HS-27A (cell line): ENCODE measurements at places on chromosomes 6 and 20.

- no peak for DNase-seq
These were observed 32.7 kb downstream of the COL20A1 start for GRCh38 chr20:63325554-63326313.

GRCh38 chr6:72712910-72713309 lies 91.0 kb downstream of the KCNQ5 start:
- no peak for DNase-seq

DNA sequence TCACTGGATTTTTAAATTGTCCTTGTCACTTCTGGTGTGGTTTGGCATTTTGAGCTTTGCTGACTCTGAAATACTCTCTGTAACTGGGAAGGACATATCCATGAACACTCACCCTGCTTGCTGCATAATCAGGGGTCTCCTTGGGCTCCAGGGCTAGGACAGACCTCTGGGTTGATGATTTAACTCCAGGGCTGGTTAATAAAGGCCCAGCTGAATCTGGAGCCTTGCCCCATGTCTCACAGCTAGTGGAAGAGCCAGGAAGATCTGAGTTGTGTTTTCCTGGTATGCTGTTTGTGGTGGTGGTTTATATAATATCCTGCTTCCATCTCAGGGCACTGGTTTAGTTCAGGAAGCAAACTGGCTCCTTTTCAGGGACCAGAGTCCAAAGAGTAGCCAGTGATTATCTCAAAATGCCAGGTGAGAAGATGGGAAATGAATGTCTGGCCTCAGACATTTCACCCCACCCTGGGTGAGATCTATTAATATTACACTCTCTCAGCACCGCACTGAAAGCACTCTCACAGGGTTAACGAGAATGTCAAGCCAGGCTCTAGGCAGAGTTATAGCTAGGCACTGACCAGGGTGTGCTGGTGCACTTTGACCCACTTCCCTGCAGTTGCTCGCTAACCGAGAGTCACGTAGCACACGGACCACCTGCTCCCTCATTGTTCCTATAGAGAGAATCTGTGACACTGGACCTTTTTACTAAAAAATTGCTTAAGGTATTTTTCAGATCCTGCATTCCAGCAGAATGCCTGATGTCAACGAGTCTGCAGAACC lies 90.1 kb upstream of the SLC22A16 start:
- no peak for DNase-seq

DNA sequence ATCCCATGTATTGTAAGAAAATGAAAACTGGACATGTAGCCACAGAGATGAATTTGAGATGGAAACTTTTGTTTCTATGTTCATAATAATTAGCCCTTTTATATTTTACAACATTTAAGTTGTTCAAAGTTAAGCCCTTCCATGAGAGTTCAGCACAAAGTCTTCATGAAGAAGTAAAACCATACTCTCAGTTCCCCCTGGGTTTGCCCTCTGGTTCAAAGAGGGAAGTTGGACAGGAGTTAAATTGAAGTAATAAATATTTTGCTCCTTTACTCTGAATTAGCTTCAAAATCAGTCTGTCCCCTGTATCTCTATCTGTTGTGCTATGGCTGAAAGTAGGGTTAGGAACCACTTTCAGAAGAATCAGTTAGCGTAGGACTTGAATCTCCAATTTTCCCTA lies 31.1 kb downstream of the PHACTR2 start:
- DNase-seq = no peak

GRCh38 chr6:165118736-165119135 lies 190.7 kb downstream of the C6orf118 start:
- no peak for DNase-seq

DNA sequence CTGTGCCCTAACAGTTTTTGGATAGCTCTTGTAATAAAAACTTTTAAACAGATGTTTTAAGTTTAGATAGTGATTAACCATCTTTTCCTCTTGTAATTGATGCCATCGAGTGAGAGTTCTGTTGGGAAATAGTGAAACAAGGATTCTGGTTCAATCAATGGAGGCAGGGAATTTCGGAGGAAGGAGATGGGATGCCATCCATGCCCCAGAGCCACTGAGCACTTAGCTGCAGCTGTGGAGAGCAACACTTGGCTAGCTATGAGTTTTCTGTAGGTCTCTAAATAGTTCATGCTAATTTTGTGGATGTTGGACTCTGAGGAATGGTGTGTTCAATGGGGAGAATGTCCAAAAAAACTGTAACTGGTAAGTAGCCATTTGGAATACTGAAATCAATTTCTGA lies 16.7 kb downstream of the CBFA2T2 start:
- DNase-seq = no peak

DNA sequence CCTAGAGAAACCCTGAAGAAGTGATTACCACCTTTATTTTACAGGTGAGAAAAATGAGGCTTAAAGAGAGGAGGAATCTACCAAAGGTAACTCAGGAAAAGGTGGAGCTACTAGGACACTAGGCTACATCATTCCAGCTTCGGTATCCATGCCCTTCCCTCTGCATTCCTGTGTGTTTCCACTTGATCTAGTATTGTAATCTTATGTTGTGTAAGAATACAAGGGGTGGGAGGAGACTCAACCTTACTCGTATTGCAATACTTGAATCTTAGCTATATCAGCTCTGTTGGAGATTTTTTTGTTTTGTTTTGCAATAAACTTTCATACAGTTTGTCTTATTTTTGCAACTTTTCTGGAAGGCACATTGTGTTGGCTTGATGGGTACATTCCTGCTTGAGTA lies 742.4 kb downstream of the PTPRT start:
- no peak for DNase-seq

GRCh38 chr20:44309763-44310663 lies 989 bp downstream of the FITM2 start:
- DNase-seq = no peak

DNA sequence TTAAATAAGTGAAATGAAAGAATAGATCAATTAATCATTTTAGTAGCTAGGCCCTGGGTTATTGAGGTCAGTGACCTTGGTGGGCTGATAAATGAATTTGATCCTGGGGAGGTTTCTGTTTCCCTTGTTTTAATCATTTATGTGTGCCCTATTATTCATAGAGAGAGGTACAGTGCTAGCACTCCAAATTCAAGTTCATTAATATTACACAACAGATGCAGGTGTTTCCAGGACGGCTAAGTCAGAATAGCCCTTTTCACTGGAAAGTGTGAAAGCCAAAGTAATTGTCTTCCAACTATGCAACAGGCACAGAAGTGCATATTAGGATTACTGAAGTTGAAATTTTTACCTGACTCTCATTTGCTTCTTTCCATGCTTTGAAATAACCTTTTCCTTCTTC lies 61.7 kb upstream of the SGK1 start:
- no peak for DNase-seq

DNA sequence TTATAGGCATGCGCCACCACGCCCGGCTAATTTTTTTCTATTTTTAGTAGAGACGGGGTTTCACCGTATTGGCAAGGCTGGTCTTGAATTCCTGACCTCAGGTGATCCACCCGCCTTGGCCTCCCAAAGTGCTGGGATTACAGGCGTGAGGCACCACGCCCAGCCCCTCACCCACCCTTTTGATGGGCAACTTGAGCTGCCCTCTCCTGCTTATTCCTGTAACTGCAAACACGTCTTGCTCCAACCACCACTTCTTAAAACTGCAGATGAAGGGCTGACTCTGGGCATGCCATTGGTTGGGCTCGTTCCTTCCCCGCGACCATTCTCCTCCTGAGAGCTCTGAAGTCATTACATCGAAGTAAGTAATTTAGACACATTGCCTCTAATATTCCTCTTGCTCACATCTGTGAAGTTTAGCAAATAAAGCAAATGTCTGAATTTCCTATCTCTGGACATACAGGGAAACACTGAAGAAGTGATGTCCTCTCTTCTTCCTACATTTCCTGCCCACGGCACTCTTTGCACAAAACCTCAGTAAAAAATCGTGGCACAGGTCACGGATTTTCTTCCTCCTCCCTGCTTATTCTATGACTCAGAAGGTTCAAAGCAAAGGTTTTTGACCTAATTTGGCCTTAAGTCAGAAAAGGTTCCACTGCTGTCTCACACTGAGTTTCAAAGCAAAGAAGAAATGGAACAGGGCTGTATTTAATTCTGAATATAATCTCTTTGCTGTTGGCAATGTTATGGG lies 117.5 kb downstream of the GMPR start:
- DNase-seq = no peak

- no peak for DNase-seq
These were observed 30.7 kb downstream of the SSR1 start for GRCh38 chr6:7282097-7282906.

DNA sequence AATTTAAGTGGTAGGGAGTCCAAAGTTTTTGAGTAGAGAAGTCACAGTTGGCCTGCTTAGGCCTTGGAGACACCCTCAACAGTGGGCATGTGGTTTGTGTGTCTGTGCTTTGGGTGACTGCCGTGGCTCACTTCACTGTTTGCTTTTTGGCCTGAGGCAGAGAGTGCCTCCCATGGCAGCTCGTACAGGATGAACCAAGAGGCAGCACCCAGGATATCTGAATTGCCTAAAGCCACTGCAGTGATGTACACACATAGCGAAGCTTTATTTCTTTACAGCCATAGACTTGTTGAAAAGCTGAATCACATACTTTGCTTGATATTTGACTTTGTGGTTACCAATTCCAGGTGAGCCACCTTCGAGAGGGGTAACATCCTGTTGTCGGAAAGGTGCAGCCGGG lies 21.6 kb downstream of the RREB1 start:
- DNase-seq = no peak

- DNase-seq = no peak
These were observed 15.5 kb downstream of the EBF4 start for GRCh38 chr20:2708073-2708415.

DNA sequence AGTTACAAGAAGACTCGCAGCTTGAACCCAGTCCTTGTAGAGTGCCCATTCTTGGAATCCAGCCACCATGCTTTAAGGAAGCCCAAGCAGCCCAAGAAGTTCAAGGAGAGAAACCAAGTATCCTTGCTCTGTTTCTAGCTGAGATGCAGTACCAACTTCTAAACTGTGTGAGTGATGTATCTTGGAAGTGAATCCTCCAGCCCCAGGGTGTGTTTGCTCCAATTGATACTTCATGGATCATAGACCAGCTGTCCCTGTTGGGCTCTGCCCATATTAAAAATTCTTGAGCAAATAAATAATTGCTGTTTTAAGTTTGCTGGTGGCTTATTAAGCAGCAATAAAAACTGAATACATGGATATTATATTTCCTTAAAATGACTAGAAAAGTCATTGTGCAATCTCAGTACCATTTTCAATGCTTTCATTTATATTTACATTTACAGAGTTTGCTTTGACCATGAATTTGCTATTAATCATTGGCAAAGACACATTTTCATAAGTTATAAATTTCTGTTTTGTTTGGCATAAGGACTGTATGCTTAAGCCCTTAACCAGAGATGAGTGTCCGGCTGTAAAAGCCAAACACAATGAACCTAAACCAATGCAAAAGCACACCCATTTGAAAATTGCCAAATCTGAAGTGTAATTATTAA lies 9.2 kb downstream of the SPTLC3 start:
- no peak for DNase-seq

DNA sequence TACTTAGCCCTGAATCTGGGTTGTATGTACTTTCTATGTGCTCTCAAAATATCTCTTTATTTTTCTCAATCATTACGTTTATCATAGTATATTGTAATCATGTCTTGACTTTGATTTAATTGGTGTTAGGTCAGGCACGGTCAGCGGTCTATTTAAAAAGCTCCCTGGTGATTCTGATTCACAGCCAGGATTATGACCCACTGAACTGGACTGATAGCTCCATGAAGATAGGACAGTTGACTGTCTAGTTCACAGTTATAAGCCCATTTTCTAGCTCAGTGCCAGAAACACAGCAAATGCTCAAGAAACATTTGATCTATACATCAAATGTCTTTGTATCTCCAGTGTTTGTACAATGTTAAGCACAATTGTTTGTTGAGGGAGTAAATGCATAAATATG lies 111.5 kb upstream of the CCN2 start:
- DNase-seq = no peak

DNA sequence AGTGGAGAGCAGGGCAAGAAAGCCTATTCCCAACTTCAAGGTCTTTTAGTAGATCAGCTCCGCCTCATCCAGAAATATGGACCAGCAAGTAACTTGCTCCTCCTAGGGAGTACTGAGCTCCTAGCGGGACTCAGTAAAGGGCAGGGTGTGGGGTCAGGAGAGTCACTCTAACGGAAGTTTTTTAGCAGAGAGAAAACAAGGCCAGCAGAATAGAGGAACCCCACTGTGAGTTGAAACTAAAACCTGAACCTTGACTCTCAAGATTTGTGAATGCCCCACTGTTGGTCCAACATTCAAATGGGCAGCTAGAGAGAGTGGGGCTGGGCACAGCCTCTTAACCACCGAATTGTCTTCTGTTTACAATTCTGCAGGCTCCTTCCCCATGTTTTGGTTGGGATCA lies 244.8 kb downstream of the FARS2 start:
- DNase-seq = no peak

- no peak for DNase-seq
These were observed 65.0 kb downstream of the EPM2A start for GRCh38 chr6:145670311-145670710.

DNA sequence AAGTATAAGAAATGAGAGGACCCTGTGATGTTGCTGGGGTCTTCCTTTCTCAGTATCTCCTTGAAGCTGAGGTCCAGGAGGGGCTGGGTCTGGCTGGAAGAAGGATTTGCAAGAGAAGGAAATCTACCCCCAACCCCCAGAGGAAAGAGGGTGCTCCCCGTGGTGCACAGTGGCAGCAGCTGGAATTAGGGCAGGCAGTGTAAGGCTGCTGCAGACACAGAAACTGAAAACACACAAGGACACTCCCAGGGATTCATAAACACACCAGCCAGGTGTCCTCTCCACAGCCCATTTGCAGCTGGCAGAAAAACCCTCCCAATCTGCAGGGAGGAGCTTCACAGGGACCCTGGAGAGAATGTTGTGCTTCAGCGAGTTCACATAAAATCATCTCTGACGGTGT lies 297.2 kb downstream of the CDH26 start:
- DNase-seq = no peak

DNA sequence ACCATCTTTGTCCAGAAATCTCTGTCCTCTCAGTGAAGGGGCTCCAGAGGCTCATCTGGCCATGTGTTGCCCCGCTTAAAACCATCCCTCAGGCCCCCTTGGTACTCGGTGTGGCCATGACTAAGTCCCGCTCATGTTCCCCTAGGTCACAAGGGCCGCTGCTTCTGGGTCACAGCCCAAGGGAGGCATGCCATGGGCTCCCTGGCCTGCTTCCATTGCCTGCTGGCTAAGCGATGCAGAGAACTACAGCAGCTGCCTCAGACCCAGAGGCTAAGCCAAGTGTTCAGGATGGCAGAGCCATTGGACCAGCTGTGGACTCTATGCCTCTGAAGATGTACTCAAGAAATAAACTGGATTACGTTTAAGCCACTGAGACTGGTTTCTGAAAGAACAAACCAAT lies 95.5 kb downstream of the ZFP64 start:
- DNase-seq = no peak

GRCh38 chr6:26025047-26025893 lies 62.0 kb upstream of the HFE start:
- peak; percentile 55 for DNase-seq

GRCh38 chr6:958488-958887 lies 265.5 kb upstream of the EXOC2 start:
- DNase-seq = peak; percentile 71

DNA sequence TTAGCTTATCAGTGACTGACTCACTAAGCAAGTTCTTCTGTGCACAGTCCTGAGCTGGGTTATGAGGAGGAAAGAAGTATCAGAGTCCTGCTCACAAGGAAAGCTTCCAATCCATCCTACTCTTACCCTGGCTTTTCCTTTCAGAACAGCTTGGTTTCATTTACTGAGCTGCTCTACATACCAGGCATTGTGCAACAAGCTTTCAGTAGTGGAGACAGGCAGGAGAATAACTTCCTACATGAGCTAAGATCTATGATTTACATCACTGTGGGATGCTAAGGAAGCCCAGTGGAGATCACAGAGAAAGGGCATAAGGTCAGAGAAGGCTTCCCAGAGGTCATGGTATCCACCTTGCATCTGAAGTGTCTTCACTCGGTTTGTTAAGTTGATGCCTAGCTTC lies 144.5 kb downstream of the MAP3K7 start:
- DNase-seq = no peak
